ENCODE measurements at places on chromosomes 3 and 15.

GRCh38 chr15:85485956-85486567 is 105.7 kb downstream of the AKAP13 start:
- H3K27ac ChIP-seq = no peak overlapping the region
- peaks cover 9% of the 10 kb centered on the region for H3K36me3 ChIP-seq
- DNase-seq = peak; percentile 60
- peaks cover 46% of the 10 kb centered on the region for H3K4me1 ChIP-seq

DNA sequence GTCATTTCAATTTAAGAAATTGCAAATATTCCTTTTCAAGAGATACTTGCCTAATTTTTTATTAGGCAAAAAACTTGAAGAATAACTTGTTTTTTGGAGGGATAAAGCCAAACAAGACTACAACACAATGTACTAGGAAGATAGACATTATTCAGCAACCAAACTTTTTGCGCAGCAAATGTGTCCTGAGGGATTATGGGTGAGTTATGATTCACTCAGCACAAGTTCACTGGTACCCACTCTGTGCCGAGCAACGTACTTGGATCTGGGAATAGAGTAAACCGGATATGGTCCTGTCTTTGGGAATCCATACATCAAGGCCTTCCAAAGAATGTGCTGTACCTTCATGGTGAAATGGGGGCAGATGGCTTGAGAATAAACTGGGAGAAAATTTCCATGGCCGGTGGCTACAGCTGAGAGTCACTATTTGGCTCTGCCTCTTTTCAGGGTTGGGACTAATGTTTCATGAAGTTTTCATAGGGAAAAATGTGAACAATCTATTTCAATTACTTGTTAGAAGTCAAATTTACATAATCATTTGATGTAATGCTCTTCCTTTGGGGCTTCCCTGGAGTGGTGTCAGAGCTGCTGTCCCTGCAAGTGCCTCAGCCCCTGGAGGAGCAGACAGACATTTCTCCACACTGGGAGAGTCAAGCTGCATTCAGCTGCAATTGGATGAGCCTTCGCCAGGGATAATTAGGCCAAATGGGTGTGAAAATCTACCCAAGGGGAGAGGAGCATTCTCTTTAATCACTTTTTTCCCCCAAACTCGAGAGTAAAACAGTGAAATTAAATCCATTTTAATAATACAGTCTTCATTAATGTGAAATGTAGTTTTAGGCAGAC is 315.2 kb downstream of the CLSTN2 start:
- peaks cover 6% of the 10 kb centered on the region for H3K27me3 ChIP-seq
- no peak overlapping the region for H3K4me3 ChIP-seq
- no peak for DNase-seq
- H3K27ac ChIP-seq = no peak overlapping the region
- no peaks in the 10 kb centered on the region for H3K4me1 ChIP-seq
- no peaks in the 10 kb centered on the region for H3K36me3 ChIP-seq

- H3K27me3 ChIP-seq = no peaks in the 10 kb centered on the region
- peaks cover 2% of the 10 kb centered on the region for H3K4me1 ChIP-seq
- H3K4me3 ChIP-seq = no peak overlapping the region
- DNase-seq = no peak
- H3K27ac ChIP-seq = no peak overlapping the region
- H3K36me3 ChIP-seq = no peaks in the 10 kb centered on the region
Observed at GRCh38 chr3:52026041-52026440, 30.3 kb downstream of the DUSP7 start.

DNA sequence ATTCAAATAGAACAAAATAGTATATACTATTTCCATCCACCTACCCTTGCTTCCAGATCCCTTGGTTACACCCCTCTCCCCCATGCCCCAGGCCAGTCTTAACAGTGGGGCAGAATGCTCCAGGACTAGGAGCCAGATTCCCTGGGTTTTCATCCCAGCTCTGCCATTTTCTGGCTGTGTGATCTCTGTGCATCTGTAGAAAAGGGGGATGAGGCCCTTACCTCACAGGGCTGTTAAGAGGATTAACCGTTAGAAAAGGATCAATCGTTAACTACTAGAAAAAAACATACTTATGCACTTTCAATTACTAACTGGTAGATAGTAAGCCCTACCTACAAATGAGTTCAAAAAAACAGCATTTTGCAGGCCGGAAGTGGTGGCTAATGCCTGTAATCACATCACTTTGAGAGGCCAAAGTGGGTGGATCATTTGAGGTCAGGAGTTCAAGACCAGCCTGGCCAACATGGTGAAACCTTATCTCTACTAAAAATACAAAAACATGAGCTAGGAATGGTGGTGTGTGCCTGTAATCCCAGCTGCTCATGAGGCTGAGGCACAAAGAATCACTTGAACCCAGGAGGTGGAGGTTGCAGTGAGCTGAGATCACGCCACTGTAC is 11.7 kb downstream of the EBLN2 start:
- peaks cover 12% of the 10 kb centered on the region for H3K4me1 ChIP-seq
- no peaks in the 10 kb centered on the region for H3K27me3 ChIP-seq
- H3K4me3 ChIP-seq = no peak overlapping the region
- no peak overlapping the region for H3K27ac ChIP-seq
- DNase-seq = no peak

DNA sequence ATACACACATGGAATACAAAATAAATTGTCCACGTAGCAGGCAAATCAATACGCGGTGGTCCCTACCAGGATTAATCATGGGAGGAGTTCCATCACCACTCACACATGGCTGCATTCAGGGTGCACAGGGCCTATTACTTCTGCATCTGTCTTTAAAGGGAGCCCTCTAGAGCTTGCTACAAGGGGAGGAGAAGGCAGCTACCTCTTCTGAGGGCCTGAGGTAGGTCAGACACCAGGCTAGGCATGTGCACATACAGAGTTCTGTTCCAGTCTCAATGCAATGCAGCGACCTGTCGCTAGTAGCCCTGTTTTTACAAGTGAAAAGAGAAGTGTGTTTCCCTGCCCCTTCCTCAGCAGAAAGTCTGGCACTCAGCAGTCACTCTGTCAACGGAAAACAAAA is 102.7 kb downstream of the ROBO2 start:
- H3K4me3 ChIP-seq = no peak overlapping the region
- DNase-seq = no peak
- H3K36me3 ChIP-seq = no peaks in the 10 kb centered on the region
- H3K27me3 ChIP-seq = no peaks in the 10 kb centered on the region
- H3K4me1 ChIP-seq = no peaks in the 10 kb centered on the region

DNA sequence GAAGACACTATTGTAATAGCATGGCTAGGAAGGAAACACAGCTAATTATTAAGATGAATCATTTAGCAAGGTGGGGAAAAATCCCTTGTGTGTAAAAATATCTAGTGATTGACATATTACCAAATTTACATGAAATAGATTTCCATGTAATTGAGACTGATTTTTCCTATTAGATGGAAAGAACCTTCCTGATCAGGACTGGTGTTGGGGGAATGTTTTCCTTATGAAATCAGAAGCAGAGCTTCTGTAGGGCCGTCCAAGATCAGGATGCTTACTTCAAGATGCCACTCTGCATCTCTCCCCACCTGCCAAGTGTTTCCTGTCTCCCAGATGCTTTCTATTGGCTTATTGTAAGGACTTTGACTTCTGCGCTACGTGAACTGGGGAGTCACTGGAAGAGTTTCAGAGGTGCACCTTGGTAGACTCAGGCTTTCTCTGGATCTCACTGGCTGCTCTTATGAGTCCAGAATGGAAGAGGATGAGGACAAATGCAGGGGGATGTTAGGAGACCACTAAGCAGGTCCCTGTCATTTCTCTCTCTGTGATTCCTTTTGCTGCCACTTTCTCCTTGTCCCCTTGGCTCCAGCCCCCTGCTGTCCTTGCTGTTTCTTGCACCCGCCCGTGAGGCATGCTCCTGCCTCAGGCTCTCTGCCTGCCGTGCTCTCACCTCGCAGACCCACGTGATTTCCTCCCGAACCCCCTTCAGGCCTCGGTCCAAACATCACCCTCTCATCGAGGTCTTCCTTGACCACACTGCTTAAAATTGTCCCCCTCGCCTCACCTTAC is 30.1 kb downstream of the BTD start:
- DNase-seq = no peak
- H3K27ac ChIP-seq = peak overlapping the region; percentile 47
- peaks cover 15% of the 10 kb centered on the region for H3K4me1 ChIP-seq
- H3K27me3 ChIP-seq = no peaks in the 10 kb centered on the region
- no peak overlapping the region for H3K4me3 ChIP-seq

- H3K36me3 ChIP-seq = no peaks in the 10 kb centered on the region
- no peak overlapping the region for H3K4me3 ChIP-seq
- no peaks in the 10 kb centered on the region for H3K4me1 ChIP-seq
- no peak for DNase-seq
- H3K27ac ChIP-seq = no peak overlapping the region
Observed at GRCh38 chr3:145209561-145209960, 951.4 kb downstream of the PLOD2 start.

GRCh38 chr3:174596447-174596982 is 262.6 kb upstream of the NAALADL2 start:
- H3K27me3 ChIP-seq = no peaks in the 10 kb centered on the region
- no peak overlapping the region for H3K27ac ChIP-seq
- H3K36me3 ChIP-seq = peaks cover 5% of the 10 kb centered on the region

DNA sequence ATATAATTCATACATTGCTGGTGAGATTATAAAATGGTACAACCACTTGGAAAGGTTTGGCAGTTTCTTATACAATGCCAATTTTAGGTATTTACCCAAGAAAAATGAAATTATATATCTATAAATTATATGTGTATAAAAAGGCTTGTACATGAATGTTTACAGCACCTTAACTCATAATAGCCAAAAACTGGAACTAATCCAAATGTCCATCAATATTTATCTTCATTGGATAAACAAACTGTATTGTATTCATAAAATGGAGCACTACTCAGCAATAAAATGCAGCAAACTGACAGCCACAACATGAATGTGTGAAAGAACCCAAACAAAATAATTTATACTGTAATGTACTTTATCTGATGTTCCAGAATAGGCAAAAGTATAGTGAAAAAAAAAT is 33.6 kb upstream of the EIF5A2 start:
- H3K27me3 ChIP-seq = peaks cover 59% of the 10 kb centered on the region
- H3K36me3 ChIP-seq = no peaks in the 10 kb centered on the region
- DNase-seq = no peak

- H3K4me3 ChIP-seq = peak overlapping the region; percentile 84
- H3K27ac ChIP-seq = peak overlapping the region; percentile 10
- H3K36me3 ChIP-seq = no peaks in the 10 kb centered on the region
- no peak for DNase-seq
- peaks cover 8% of the 10 kb centered on the region for H3K4me1 ChIP-seq
- peaks cover 8% of the 10 kb centered on the region for H3K27me3 ChIP-seq
Observed at GRCh38 chr3:156605686-156606605, 51.0 kb upstream of the SSR3 start.

DNA sequence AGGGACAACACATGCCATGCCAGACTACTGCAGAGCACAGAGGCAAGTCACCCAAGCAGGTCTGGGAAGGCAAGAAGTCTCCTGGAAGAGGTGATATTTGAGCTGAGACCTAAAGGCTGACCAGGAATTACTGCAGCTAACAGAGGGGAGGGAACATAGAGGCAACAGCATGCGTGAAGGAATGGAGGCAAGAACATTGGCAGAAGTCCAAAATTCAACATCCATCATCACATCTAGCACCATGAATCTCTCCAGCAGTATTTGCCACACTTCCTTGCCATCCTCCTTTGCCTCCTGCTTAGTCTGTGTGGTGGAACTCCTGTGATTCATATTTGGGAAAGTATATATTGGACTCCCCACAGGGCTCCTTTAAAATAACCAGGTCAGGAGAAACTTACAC is 870 bp upstream of the TSEN2 start:
- no peaks in the 10 kb centered on the region for H3K27me3 ChIP-seq
- no peak for DNase-seq
- peaks cover 20% of the 10 kb centered on the region for H3K4me1 ChIP-seq
- peak overlapping the region; percentile 95 for H3K4me3 ChIP-seq

- no peaks in the 10 kb centered on the region for H3K27me3 ChIP-seq
- H3K27ac ChIP-seq = no peak overlapping the region
- H3K4me3 ChIP-seq = no peak overlapping the region
- peaks cover 3% of the 10 kb centered on the region for H3K36me3 ChIP-seq
- no peak for DNase-seq
Observed at GRCh38 chr3:42750834-42751233, 22.2 kb downstream of the CCDC13 start.

DNA sequence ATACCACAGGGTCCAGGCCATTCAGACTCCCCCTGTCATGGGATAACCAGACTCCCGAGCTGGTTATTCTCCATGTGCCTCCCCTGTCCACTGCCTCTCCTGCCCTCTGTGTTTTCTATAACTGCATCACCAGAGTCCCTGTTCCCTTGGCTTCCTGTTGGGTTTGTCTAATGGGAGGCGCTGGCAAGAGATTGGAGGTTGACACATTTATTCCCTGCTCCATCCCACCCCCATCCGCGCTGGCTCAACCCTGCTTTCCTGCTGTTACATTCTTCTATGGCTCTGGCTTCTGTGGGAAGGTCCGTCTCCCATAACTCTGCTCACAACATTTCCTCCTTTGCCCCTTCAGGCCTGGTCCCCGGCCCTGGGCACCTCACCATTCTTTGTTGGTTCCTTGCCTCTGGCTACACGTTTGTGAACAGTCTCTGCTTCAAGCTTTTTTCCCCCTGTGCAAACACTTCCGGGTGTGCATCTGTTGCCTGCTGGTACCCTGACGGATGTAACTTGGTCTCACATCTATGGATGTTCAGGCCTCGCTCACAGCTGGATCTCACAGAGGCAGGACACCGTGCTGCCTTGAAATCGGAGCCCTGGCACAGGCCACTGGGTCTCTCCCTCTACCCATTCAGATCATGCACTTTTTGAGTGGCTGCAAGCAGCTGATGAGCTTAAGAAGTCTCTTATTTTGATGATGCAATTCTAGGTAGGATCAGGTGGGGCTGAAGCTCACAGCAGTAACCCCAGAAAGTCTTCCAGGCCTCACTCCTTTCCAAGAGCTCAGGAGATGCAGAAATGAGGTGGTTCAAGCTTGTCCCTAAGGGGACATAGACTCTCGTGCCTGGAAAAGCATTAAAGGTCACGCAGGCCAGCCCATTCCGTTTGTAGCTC is 68.6 kb upstream of the ATP13A3 start:
- H3K27ac ChIP-seq = no peak overlapping the region
- no peaks in the 10 kb centered on the region for H3K36me3 ChIP-seq
- peaks cover 4% of the 10 kb centered on the region for H3K4me1 ChIP-seq
- peaks cover 14% of the 10 kb centered on the region for H3K27me3 ChIP-seq
- DNase-seq = no peak

DNA sequence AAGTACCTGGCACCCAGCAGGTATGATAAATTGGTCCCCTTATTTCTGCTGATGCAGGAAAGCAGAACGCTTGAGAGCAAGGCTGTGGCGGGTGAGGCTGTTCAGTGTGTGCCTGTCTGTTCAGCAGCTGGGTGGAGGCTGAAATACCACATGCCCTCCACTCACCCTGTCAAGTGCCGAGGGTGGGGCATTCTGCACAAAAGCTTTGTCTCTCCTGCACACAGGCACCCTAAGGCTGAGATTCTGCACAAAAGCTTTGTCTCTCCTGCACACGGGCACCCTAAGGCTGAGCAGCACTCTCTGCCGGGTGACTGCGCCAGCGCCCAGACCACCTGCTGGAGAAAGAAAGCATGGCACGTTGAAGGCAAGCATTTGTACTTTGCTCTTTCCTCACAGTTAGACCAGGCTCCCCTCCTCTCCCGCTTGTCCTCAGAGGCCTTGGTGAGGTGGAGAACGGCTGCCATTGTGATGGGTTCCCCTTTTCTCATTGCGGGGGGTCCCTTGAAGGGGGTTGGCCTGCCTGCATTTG is 97.5 kb downstream of the BDH1 start:
- peak overlapping the region; percentile 90 for H3K27ac ChIP-seq
- peaks cover 8% of the 10 kb centered on the region for H3K27me3 ChIP-seq
- peaks cover 19% of the 10 kb centered on the region for H3K4me1 ChIP-seq
- DNase-seq = peak; percentile 18

Measured in effector memory CD8-positive, alpha-beta T cell (primary cell).